ENCODE measurements at places on chromosomes 2 and 18. TPM values are rescaled to one million over a fixed set of nuclear protein-coding genes. Genes with fewer than 3 reads are reported as not detected.

CAVIN2 gene
- not detected for total RNA-seq

- no peaks in the 10 kb centered on the region for H3K27me3 ChIP-seq
- H3K36me3 ChIP-seq: no peaks in the 10 kb centered on the region
- no peak overlapping the region for H3K4me3 ChIP-seq
- no peak for DNase-seq
These were observed 73.6 kb downstream of the PDE11A start for GRCh38 chr2:177998996-177999395.

- no peaks in the 10 kb centered on the region for H3K4me1 ChIP-seq
- no peak for DNase-seq
- no peak overlapping the region for H3K27ac ChIP-seq
- H3K36me3 ChIP-seq: no peaks in the 10 kb centered on the region
These were observed 21.1 kb upstream of the RALBP1 start for GRCh38 chr18:9454061-9454703.

- H3K27me3 ChIP-seq: no peaks in the 10 kb centered on the region
- no peak overlapping the region for H3K27ac ChIP-seq
- DNase-seq: no peak
These were observed 48.1 kb downstream of the CYRIA start for GRCh38 chr2:16617282-16618266.

DNA sequence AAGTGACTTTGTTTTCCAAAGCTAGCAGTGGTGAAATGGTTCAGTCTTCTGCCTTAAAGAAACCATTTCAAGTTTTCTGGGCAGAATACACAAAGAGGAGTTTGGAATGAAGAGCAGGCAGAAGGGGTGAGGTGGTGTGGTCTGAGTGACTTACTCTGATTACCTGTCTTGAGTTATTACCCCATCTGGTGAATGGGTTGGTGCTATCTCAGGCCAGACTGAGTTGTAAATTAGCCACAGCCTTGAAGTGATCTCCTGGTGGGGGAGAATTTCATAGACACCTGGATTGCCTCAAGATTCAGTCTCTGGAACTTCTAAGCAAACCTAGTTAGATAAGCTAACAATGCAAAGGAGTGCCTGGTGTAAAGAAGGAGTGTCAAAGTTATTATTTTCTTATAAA is 983.5 kb upstream of the NXPH2 start:
- H3K36me3 ChIP-seq: no peaks in the 10 kb centered on the region
- no peak overlapping the region for H3K4me3 ChIP-seq
- no peaks in the 10 kb centered on the region for H3K4me1 ChIP-seq
- H3K27ac ChIP-seq: no peak overlapping the region
- H3K27me3 ChIP-seq: no peaks in the 10 kb centered on the region

All from CD8-positive, alpha-beta memory T cell (primary cell).